Activated CD4-positive, alpha-beta memory T cell treated with anti-CD3 and anti-CD28 coated beads, Interleukin-2, amount 10 ng/mL, durations not matched to agents 7 days and 5 days (primary cell): ENCODE measurements at places on chromosomes 7 and 10.

- no peak for DNase-seq
These were observed 79.9 kb downstream of the CNNM2 start for GRCh38 chr10:102997998-102998397.

DNA sequence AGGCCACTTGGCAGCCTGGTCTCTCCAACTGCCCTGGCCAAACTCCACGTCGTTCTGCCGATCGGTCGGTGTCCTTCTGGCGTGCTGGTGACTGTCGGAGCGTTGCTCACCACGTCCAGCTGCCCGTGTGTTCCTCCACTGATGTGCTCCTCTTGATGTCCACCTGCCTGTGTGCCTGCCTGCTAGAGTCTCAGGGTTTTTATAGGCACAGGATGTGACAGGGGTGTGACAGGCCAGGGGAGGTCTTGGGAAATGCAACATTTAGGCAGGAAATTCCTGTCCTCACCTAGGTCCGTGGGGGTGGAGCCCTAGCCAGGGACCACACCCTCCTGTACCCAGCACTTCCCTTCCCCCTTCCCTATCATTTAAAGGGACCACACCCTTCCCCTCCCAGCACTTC is 25.2 kb upstream of the CFAP46 start:
- no peak for DNase-seq

DNA sequence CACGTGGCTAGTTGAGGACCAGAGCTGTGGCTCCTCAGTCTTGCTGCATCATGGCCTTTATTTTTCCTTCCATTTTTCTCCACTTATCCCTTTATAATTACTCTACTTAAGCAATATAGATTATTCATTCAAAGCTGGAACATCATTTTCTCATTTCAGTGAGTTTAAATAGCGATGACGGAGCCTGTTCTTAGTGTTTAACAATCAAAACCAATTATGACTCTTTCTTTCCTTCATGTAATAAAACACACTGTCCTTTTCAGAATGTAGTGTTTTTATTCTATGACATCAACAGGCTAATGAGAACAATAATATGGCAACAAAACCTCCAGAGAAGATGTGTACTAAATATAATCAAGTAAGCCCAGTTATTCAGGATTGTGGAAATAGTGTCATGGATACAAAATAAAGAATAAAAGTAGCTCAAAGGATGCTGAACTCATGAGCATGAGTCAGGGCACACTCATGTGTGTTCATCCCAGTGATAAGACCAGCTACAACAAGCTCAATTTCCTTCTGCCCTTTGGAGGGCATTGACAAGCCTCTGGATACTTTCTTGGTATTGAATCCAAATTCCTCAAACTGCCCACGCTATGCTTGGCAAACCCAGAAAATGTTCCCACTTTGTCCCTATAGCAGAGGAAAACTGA is 188.4 kb downstream of the CYP26A1 start:
- DNase-seq, result no peak

DNA sequence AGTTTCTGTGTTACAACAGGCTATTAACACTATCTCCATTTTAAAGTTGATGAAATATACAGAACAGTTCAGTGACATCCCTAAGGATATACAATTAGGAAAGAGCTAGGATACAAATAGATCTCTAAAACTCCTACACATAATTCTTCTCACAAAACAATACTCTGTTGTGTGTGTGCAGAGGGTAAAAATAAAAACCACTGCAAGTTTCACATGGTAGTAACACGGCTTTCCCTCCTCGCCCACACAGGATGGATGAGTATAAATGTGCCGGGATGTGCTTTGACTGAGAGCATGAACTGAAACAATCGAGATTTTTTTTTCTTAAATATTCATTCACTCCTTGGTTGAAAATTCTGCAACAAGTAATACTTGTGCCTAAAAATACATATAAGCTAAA is 131.5 kb upstream of the C1QL3 start:
- no peak for DNase-seq

DNA sequence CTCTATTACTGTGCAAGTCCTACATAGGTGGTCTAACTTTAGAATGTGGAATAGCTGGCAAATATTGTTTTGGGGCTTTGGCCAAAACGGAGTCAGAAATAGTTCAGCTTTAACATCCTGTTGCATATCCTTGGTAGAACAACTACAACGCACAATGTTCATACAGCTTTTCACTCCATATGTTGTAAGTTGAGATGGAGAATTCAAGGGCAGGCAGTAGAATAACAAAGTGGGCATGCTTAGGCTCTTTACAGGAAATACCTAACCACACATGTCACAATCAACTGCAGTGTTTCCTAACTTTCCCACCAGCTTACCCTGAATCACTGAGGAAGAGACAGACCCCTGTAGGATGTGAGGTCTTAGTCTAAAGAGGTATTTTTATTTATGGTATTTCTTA is 122.3 kb downstream of the PPP1R3A start:
- DNase-seq, result no peak

DNA sequence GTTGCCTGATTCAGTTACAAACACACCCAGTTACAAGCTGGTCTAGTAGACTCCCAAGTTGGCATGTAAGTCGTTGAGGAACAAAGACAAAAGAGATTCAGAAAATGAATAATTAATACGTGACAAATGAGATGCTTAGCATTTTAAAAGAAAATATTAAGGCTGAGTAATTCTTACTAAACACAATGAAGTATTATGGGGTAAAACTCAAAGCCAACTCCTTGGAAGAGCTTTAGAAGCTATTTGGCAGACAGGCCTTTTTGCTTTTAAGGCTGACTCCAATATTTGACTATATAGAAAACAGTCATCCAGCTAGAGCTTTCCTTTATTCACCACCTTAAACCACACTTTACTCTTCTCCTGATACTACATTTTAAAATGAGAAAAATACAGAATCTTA is 5.4 kb downstream of the TRDMT1 start:
- DNase-seq, result no peak

GRCh38 chr10:104920476-104920875 is 279.4 kb downstream of the SORCS3 start:
- no peak for DNase-seq

GRCh38 chr7:138538518-138538917 is 78.5 kb downstream of the TRIM24 start:
- no peak for DNase-seq

- no peak for DNase-seq
These were observed 1.7 kb downstream of the CROT start for GRCh38 chr7:87347207-87347606.

DNA sequence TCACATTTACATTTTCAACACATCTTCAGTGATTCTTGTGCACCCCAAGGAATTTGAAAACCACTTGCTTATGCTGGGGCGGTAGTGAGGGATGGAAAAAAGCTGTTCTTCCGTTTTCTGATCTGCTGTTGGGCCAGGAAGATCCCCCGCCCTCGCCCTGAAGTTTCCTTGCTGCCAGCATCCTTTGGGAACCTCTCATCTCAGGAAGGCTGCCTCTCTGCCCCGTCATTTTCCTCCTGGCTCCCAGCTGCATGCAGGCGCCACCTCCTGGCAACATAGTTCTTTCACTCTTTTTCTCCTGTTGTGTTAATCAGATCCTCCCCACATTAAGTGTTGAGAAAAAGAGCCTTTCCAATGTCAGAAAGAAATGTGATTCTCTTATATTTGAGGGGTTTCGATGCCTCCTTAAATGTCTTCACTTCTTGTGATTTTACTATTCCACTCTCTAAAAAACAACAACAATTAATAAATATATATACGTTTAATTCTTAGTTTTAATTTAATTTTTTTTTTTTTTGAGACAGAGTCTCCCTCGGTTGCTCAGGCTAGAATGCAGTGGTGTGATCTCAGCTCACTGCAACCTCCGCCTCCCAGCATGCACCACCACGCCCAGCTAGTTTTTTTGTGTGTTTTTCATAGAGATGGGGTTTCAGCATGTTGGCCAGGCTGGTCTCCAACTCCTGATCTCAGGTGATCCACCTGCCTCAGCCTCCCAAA is 122.9 kb downstream of the RALA start:
- peak; percentile 55 for DNase-seq

GRCh38 chr7:101231644-101232043 is 6.0 kb downstream of the CLDN15 start:
- no peak for DNase-seq

DNA sequence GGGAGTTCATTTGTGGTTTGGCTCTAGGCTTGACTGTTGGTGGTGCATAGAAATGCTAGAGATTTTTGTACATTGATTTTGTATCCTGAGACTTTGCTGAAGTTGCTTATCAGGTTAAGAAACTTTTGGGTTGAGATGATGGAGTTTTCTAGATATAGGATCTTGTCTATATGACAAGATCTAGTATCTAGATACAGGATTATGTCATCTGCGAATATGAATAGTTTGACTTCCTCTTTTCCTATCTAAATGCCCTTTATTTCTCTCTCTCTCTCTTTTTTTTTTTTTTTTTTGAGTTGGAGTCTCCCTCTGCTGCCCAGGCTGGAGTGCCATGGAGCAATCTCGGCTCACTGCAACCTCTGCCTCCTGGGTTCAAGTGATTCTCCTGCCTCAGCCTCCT is 62.9 kb downstream of the MGAM2 start:
- DNase-seq, result no peak
